ENCODE measurements at places on chromosomes 6 and 20. TPM values are rescaled to one million over a fixed set of nuclear protein-coding genes. Genes with fewer than 3 reads are reported as not detected.
A peak's percentile ranks its signal among the peaks of the same experiment; 100 is the strongest.

DNA sequence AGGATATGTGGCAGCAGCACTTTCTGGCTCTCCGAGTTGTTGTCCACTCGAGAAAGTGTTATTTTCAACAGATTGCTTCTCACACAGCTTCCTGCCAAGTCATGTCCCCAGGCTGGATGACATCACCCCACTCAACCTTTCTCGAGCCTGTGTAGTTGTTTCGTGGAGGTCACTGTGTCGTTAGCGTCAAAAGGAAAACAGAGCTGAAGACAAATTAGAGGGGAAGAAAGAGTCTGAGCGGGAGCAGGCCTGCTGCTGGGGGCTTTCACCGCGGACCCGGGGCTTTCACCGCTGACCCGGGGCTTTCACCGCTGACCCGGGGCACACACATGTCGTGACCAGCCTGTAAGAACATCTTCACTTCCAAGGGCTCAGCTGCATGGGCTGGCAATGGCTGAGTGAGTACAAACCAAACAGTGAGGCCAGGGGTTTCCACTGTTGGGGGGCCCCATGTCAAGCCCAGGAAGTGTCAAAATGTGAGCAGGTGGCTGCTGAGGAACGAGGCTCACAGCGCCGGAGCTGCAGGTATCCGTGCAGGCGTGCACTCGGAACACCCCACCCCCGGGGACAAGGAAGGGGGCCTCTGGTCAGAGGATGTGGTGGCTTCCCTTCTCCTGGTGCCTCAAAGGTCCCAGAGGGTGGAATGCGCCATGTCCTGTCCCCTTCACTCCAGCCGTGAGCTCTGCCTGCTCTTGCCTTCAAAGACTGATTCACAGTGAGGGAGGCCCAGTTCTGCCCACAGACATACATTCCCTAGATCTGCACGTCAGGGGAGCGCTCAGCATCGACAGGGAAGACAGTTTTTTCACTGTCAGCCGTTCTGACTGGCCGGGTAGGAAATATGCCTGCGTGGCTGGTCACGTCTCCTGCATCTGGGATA lies 365.9 kb downstream of the TAF4 start:
- no peaks in the 10 kb centered on the region for H3K4me1 ChIP-seq
- DNase-seq: no peak
- no peak overlapping the region for H3K27ac ChIP-seq
- no peak overlapping the region for H3K4me3 ChIP-seq
- no peaks in the 10 kb centered on the region for H3K36me3 ChIP-seq

DNA sequence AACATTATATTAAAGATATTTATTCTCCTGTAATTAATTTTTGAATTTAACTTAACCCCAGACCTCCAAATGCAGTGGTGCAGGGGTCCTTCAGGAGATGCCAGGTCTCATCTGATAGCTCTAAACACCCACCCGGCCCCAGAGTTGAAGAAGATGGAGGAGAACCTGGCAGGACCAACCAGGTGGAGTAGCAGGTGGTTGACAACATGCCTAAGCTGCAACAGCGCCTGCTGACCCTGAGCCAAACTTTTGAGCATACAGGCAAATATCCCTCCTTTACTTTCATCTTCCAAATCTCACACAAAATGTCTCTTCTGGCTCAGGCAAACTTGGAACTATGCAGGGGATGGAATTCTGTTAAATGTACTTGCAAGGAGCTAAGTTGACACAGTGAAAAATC lies 145.3 kb upstream of the TCF21 start:
- no peak overlapping the region for H3K4me3 ChIP-seq
- no peaks in the 10 kb centered on the region for H3K27me3 ChIP-seq
- H3K4me1 ChIP-seq: no peaks in the 10 kb centered on the region

DNA sequence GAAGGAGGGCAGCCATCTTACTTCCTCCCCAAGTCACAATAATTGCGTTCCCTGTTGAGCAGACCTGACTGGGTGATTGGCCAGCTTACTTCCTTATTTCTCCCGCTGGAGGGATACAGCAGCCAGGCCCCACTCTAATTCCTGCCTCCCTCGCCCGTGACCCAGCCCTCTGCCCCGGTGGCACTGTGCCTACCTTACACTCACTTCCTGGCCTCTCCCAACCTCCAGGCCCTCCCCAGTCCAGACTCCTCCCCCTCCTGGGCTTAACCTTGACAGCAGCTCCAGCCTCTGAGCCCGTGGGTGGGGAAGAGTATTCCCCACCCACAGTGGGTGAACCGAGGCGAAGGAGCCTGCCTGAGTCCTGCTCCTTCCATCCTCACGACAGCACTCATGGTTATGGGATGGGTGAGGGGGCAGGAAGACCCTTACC lies 3.0 kb downstream of the BAK1 start:
- peak; percentile 24 for DNase-seq
- H3K36me3 ChIP-seq: peaks cover 41% of the 10 kb centered on the region
- H3K27ac ChIP-seq: no peak overlapping the region
- peaks cover 14% of the 10 kb centered on the region for H3K4me1 ChIP-seq

DNA sequence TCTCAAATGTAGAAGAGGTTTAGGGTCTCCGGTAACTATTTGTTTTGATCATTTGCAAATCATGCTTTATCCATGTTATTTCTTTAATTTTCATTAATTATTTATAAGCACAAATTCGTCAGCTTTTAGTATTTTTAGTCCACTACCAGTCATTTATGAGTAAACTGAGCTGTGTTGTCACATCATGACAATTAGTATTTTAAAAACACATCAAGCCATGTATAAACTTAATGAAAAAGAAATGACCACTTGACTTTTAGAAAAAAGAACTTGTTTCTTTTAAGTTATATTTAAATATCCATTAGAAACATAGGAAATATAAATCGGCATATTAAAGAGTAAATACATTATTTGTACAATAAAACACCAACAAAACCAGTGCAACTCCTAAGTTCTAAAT lies 2.8 kb downstream of the NKX2-4 start:
- no peaks in the 10 kb centered on the region for H3K36me3 ChIP-seq
- peaks cover 28% of the 10 kb centered on the region for H3K27me3 ChIP-seq
- no peak overlapping the region for H3K4me3 ChIP-seq
- no peaks in the 10 kb centered on the region for H3K4me1 ChIP-seq
- DNase-seq: no peak
- H3K27ac ChIP-seq: no peak overlapping the region

DNA sequence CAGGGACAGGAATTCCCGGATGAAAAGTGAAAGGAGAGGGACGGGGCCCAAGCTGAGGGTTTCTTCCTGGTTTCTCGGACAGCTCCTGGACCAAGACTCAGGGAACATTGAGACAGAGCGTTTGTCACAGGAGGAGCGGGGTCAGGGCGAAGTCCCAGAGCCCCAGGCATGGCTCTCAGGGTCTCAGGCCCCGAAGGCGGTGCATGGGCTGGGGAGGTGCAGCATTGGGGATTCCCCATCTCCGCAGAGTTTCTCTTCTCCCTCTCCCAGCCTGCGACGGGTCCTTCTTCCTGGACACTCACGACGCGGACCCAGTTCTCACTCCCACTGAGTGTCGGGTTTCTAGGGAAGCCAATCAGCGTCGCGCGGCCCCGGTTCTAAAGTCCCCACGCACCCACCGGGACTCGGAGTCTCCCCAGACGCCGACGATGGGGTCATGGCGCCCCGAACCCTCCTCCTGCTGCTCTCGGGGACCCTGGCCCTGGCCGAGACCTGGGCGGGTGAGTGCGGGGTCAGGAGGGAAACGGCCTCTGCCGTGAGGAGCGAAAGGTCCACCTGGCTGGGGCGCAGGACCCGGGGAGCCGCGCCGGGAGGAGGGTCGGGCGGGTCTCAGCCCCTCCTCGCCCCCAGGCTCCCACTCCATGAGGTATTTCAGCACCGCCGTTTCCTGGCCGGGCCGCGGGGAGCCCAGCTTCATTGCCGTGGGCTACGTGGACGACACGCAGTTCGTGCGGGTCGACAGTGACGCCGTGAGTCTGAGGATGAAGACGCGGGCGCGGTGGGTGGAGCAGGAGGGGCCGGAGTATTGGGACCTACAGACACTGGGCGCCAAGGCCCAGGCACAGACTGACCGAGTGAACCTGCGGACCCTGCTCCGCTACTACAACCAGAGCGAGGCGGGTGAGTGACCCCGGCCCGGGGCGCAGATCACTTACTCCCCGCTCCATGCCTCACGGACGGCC lies 54.6 kb upstream of the POLR1H start:
- no peak for DNase-seq
- H3K4me1 ChIP-seq: peaks cover 9% of the 10 kb centered on the region
- peak overlapping the region; percentile 84 for H3K4me3 ChIP-seq

Gene SPDEF
- total RNA-seq: not detected

Gene MATN4
- total RNA-seq: 0.21 TPM

Gene HNF4A
- total RNA-seq: not detected

Gene PGC
- 0.53 TPM for total RNA-seq

Gene SLC17A3
- not detected for total RNA-seq

DNA sequence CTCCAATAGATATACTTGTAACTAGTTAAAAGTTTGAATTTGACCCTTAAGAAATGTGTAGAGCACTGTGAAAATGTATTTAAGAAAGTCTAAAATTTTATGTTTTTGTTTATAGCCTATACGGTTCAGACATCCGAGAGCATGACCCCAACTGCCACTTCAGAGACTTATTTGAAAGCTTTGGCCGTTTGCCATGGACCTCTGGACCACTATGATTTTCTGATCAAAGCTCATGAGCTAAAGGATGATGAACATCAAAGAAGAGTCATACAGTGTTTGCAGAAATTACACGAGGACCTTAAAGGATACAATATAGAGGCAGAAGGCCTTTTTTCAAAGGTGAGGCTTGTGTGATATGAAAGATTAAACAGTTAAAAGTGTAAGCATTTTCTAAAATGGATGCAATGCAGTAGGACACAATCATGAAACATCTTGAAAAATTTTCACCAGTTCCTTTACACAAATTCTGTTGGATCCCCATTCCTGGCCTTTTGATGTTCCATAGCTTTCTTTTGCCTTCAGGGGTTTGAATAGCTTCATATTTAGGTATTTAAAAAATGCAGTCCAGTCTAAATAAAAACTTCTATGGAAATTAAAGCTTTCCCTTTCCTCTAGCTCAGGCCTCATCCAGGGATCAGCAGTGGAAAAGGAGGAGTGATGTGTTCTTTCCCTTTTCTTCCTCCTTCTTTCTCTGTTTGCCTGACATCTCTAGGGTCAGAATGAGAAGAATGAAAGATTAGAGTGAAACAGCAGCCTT lies 29.0 kb downstream of the AFG1L start:
- H3K4me3 ChIP-seq: no peak overlapping the region
- H3K27me3 ChIP-seq: no peaks in the 10 kb centered on the region
- peaks cover 10% of the 10 kb centered on the region for H3K36me3 ChIP-seq
- no peak for DNase-seq

- no peaks in the 10 kb centered on the region for H3K4me1 ChIP-seq
- H3K4me3 ChIP-seq: no peak overlapping the region
- H3K27ac ChIP-seq: no peak overlapping the region
- no peak for DNase-seq
Measured at GRCh38 chr20:60000271-60001042, 42.2 kb downstream of the CDH26 start.

DNA sequence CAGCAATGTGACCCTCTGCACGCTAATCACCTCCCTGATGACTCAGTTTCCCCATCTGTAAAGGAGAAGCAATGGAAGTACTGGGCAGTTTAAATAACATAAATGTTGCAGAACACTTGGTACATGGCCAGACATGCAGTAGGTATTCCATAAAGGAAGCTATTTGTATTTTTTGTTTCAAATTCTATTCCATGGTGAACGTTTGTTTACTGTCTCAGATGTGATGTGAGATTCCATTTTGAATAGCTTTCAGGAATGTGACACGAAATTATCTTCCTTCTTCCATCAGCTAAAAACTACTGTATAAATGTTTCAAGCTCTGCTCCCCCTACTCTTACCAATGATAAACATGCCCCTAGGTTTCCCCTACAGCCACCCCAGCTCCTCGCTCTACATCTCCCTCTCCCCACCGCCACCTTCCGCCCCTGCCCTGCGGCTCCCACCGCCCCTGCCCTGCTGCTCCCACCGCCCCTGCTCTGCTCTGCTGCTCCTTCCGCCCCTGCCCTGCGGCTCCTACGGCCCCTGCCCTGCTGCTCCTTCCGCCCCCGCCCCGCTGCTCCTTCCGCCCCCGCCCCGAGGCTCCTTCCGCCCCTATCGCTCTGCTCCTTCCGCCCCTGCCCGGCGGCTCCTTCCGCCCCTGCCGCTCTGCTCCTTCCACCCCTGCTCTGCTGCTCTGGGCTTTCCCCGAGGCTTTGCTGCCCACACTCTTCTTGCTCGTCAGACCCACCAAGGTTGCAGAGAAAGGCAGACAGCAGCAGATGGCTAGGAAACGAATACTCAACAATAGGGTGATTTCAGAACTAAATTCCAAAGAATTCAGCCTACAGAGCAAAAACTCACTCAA lies 78.9 kb downstream of the THBS2 start:
- H3K27ac ChIP-seq: no peak overlapping the region
- DNase-seq: no peak
- H3K4me1 ChIP-seq: peaks cover 4% of the 10 kb centered on the region
- no peaks in the 10 kb centered on the region for H3K36me3 ChIP-seq

Gene KCNS1
- not detected for total RNA-seq

GRCh38 chr6:113512576-113512975 lies 344.6 kb upstream of the MARCKS start:
- DNase-seq: no peak
- no peak overlapping the region for H3K27ac ChIP-seq
- H3K4me1 ChIP-seq: no peaks in the 10 kb centered on the region
- H3K4me3 ChIP-seq: no peak overlapping the region

Gene STMND1
- total RNA-seq: not detected

DNA sequence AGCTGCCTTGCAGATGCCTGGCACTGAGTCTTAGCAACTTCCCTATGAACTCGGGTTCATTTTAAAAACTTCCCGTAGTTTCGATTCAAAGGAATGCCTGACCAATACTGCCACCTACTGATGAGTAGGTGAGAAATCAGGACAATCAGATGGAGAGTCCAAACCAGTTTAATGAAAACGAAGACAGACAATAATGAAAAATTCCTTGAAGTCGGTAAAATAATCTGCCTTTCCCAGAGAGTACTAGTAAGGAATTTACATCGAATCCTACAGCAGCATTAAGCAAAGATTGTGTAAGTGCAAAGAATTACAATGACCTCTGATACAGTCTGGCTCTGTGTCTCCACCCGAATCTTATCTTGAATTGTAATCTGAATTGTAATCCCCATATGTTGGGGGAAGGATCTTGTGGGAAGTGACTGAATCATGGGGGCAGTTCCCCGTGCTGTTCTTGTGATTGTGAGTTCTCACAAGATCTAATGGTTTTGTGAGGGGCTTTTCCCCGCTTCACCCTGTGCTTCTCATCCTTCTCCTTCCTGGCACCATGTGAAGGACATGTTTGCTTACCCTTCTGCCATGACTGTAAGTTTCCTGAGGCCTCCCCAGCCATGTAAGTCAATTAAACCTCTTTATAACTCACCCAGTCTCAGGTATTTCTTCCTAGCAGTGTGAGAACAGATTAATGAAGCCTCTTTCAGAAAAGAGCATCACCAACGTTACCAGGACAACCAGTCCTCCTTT lies 134.4 kb downstream of the ARHGAP18 start:
- H3K4me1 ChIP-seq: no peaks in the 10 kb centered on the region
- no peaks in the 10 kb centered on the region for H3K36me3 ChIP-seq
- DNase-seq: no peak
- H3K27ac ChIP-seq: no peak overlapping the region
- peak overlapping the region; percentile 31 for H3K4me3 ChIP-seq
- H3K27me3 ChIP-seq: no peaks in the 10 kb centered on the region

Measured in ascending aorta (tissue), 2 donors.